ENCODE measurements at places on chromosomes 1 and 21.
A peak's percentile ranks its signal among the peaks of the same experiment; 100 is the strongest.

DNA sequence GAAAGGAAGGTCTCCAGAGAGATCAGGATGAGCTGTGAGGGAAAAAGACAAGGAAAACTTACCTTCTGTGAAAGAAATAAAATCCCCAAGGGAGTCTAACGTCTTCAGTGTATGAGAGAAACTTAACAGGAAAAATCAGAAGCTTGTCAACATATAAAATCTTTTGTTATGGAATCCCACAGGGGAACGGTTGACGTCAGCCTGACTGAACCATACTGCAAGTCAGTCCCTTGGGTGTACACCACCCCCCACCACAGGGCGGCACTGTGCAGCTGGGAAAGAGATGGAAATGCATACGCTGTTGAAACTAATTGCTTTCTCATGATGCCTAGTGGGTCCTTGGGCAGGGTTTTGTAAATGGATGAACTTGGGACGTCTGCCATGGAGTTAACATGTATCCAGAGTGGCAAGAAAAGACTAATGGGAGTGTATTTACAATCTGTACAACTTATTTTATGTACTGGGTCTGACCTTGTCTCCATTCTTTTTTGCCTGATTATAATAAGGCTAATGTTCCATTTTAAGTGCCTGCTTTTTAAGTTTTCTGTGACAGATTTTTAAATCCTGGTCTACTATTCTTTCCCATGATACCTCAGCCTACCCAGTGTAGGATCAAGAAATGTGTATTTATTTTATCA is 22.7 kb downstream of the UTP25 start:
- DNase-seq = peak; percentile 19

- no peak for DNase-seq
Observed at GRCh38 chr1:29249170-29249691, 12.9 kb downstream of the PTPRU start.

DNA sequence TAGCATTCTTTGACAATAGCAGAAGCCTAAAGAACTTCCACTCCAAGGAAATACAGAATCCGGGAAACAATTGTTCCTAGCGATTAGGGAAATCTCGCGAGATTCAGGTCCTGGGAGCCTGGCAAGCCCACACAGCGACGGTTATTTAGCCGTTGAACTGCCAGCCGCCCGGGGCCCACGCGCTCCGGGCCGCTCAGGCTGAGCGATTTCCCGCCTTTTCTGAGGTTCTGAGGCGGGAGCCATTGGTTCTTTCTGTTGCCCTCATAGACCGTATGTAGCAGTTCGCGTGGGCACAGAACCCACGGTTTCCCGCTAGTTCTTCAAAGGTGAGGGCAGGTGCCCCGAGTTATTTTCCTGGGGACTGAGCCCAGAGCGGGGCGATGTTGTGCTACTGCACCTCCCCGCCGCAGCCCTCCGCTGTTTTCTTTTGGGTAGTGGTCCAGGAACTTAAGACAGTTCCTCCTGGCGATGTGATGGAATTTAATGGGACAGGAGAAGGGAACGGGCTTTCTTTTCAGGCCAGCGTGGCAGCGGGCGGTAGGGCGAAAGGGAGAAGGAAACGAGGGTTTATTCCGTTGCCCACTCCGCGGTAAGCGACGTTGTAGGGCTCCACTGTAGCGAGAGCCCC is at the start of gene SYCP1:
Gene SYCP1 (plus strand): TSS at position 171 of the 628 bp plus-strand sequence. CDS start 602 bp downstream, outside the sequence.
- DNase-seq = no peak

DNA sequence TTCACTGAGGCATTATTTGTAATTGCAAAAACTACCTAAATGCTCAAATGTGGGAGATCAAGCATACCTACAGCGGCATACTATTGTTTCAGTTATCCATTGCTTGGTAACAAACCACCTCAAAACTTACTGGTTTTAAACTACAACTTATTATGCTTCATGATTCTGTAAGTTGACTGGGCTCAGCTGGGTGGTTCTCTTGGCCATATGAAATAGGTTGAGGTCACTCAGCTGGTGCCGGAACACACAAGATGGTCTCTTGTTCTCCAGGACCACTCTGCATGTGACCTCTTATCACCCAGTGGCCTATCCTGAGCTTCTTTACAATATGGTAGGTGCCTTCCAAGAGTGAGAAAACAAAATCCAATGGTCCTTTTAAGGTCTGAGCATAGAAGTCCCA is 195.4 kb upstream of the FGGY start:
- no peak for DNase-seq

GRCh38 chr1:223724376-223724775 is 12.0 kb downstream of the CAPN2 start:
- DNase-seq = no peak
